ENCODE measurements at places on chromosomes 12 and 14. TPM values are rescaled to one million over a fixed set of nuclear protein-coding genes. Genes with fewer than 3 reads are reported as not detected.

The CD163 gene
- 1.5 TPM for total RNA-seq

The TMCC3 gene
- total RNA-seq, result 11.8 TPM

The TSPAN11 gene
- 5.7 TPM for total RNA-seq

The CYP46A1 gene
- 6.1 TPM for total RNA-seq

The OR6C70 gene
- not detected for total RNA-seq

The CMTM5 gene
- total RNA-seq, result 1.5 TPM

The HSP90B1 gene
- 162 TPM for total RNA-seq

The ACOT6 gene
- total RNA-seq, result not detected

The ATP2B1 gene
- 171 TPM for total RNA-seq

The PRIMA1 gene
- under 0.01 TPM for total RNA-seq

The MYH6 gene
- total RNA-seq, result not detected

The SPTSSA gene
- 10.1 TPM for total RNA-seq

The PRPF40B gene
- total RNA-seq, result 13.8 TPM

The LMNTD1 gene
- total RNA-seq, result 1.2 TPM

The GPR162 gene
- 52.6 TPM for total RNA-seq

The PLXNC1 gene
- total RNA-seq, result 74.3 TPM

The ALDH2 gene
- total RNA-seq, result 11.1 TPM

Data from temporal lobe (tissue), 4 donors.